Activated CD4-positive, alpha-beta T cell treated with anti-CD3 and anti-CD28 coated beads for 24 hours (primary cell): ENCODE measurements at places on chromosomes 5 and 9.

DNA sequence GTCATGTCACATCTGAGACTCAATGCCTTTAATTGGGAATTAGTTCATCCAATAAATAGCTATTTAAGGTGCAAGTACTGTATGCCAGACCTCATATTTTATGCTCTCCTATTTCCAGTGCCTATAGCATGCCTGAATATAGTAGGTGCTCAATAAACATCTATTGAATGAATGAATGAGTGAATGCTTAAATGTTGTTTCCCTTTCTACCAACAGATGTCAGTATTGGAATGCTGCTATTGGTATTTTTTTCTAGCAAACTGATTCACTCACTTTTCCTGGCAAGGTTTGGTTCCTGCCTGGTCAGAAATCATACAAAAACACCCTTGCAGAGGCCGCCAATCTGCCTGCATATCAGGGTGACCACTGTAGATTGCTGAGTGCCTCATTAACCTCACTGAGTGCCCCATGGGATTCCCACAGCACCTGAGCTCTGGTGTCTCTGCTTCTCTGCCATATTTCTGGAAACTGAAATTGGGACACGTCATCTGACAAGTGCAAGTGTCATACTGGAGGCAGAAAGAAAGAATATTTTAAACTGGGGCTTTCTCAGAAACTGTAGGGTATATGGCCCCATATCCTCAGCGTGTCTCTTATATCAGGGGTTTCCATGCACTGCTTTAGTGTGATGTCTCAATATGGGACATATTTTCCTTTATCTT is 359.7 kb downstream of the TRIM32 start:
- no peak for DNase-seq

- no peak for DNase-seq
These were observed 33.1 kb downstream of the FABP6 start for GRCh38 chr5:160262151-160263074.

DNA sequence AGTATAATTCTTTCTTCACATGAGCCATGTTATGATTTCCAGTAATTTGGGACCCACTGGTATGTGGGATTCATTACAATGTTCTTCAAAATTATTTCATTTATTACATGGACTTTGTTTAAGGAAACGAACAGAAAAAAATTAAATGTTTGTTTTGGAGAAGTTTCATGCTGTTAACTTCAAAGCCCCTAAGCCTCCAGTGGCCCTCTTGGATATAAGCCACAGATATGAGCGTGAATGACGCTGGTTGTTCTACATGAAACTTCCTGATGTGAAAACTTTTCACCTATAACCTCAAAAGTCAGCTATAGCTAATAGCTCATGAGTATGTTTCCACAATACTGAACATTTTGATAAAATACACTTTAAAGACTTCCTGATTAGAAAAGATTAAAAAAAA is 334.2 kb downstream of the PDE4D start:
- no peak for DNase-seq

DNA sequence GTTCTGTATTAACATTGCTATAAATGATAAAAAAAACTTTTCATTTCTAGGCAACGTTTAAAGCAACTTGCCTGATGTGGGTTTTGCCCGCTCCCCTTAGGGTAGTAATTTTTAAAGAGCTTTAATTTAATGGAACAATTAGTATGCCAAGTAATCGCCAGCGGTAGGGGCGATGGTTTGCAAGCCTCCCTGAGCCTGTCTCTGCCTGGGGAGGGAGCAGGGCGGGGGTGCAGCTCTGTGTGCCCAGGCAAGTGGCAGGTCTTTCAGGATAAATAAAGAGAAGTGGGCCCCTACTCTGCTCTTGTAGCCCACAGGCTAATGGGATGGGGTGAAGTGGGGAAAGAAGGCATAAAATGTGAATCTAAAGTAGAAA is 13.8 kb upstream of the TGFBI start:
- DNase-seq = no peak

GRCh38 chr5:12284604-12285003 is 380.4 kb upstream of the CTNND2 start:
- DNase-seq = no peak

- no peak for DNase-seq
These were observed 22.4 kb downstream of the SLC9A3 start for GRCh38 chr5:501831-502184.

GRCh38 chr9:6923086-6923485 is 165.3 kb downstream of the KDM4C start:
- no peak for DNase-seq

DNA sequence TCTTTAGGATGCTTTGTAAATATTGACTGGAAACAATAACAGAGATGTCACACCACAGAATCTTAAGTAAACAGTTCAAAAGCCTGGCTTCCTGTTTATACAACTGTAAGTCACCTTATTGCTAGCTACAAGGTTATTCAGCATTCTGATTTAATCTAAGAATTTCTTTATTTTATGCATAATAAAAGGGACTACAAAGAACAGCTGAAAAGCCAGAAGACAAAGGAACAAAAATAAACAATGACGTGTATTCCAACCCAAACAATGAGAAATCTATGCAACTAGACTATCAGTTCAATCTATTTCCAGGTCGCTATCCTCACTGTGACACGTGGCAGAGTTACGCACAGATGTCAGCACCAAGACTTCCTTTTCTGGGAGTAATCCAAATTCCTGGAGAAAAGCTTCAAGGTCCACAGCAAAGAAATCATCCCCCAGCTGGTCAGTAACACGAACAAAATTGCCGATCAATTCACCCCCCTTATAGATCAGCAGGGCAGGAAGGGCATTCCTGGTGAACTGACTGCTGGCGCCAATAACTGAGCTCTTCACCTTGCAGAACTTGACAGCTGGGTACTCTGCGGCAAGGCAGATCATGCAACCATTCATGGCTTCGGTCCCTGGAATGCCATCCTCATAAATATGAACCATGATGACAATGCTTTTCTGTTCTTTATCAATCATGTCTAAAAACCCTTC is 8.4 kb downstream of the PDCL start:
- no peak for DNase-seq

DNA sequence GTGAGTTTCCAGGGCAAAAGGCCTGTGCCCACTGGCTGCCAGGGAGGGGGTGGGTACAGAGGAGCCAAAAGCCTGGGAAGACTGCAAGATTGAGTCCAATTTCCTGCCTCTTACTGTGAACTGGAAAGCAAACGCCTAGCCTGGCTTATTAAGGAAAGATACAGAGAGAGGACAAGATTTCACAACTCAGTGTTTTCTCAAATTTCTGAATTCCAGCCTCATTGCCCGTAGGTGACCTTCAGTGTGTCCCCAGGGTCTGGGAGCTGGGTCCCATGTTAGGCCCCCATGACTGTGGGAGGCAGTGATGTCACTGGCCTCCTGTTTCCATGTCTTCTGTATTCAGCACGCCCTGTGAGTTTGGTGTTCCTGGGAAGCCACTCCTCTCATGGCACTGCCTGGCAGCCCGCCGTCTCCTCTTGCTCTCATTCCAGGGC is 60.6 kb upstream of the PTPN3 start:
- no peak for DNase-seq

- DNase-seq = no peak
These were observed 13.8 kb downstream of the CLPTM1L start for GRCh38 chr5:1330847-1331831.

DNA sequence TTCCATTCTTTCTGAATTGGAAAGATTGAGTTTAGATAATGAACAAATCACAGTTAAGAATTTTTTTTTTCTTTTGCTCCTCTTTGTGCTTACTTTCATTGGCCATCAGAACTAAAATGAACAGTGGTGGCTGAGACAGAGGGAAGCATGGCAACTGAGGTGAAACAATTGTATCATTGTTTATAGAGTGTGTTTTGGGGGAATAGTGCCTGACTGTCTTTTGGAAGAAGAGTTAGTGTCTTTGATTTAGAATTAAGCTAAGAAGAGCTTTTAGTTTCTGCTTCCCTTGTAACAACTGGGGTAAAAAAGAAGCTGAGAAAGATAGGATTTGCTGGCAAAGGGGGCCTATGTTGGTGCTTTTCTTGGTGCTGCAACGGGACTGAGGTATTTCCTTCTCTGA is 24.0 kb downstream of the HSD17B4 start:
- no peak for DNase-seq

DNA sequence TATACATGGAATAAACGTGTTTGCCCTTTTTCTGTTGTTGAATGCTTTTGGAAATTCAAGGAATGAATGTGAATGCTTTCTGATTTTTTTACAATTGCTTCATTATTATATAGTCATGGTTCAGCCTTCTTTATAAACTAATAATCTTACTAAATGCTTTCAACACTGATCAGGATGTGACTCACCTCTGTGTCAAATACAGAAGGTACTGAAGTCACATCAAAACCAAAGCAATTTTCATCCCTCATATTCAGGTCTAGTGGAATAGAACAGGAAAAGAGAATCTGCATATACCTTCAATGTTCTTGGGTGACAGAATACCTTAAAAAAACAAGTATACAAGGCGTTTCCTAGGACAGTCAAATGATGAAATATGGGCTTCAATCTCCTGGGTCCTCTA is 170.7 kb downstream of the PDE4D start:
- DNase-seq = no peak

DNA sequence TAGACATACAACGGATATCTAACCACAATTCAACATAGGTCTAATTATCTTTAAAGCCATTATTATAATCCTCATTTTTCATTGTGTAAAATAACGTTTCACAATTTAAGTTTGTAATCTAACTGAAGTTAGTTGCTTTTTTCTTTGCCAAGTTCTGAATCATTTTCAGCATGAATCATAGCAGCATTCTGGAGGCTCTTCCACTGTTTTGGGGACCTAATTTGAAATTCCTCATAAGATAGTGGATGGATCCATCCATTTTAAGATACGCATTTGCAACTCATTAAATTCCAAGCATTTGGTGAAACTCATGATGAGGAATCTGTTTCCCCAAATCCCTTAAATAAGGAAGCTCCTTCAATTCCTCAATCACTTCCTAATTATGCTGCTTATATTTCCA is 447.1 kb upstream of the CDH10 start:
- DNase-seq = no peak

GRCh38 chr5:59123595-59124561 is 541.0 kb downstream of the RAB3C start:
- DNase-seq = no peak

GRCh38 chr5:59161221-59162105 is 578.6 kb downstream of the RAB3C start:
- DNase-seq = no peak

- no peak for DNase-seq
These were observed 302.7 kb downstream of the PIK3R1 start for GRCh38 chr5:68518286-68518685.
